A549 (cell line): ENCODE measurements at places on chromosomes 1 and 21. TPM values are rescaled to one million over a fixed set of nuclear protein-coding genes. Genes with fewer than 3 reads are reported as not detected.
A peak's percentile ranks its signal among the peaks of the same experiment; 100 is the strongest.

MCOLN3 gene
- 3.0 to 4.2 TPM (median 3.6 TPM) in 3 replicates for polyA plus RNA-seq

NGF gene
- 1.4 to 1.6 TPM (median 1.6 TPM) in 3 replicates for polyA plus RNA-seq

PUM1 gene
- polyA plus RNA-seq: 27.5 to 30.2 TPM (median 29.1 TPM) in 3 replicates

TRIM67 gene
- 0.23 to 0.50 TPM (median 0.26 TPM) in 3 replicates for polyA plus RNA-seq

SUSD4 gene
- 0.61 to 0.67 TPM (median 0.64 TPM) in 3 replicates for polyA plus RNA-seq

ADAM30 gene
- polyA plus RNA-seq: not detected in 3 replicates

RHBG gene
- polyA plus RNA-seq: 0.08 TPM in 1 of 3 replicates, not detected in the others

KISS1 gene
- not detected in 3 replicates for polyA plus RNA-seq

SIM2 gene
- 11.2 to 13.4 TPM (median 12.1 TPM) in 3 replicates for polyA plus RNA-seq

DPYD gene
- 5.1 to 5.9 TPM (median 5.3 TPM) in 3 replicates for polyA plus RNA-seq

SHE gene
- polyA plus RNA-seq: 0.01 TPM in 1 of 3 replicates, not detected in the others

ZBTB8A gene
- polyA plus RNA-seq: 2.5 to 2.7 TPM (median 2.6 TPM) in 3 replicates

KLF17 gene
- 0.22 to 0.41 TPM (median 0.40 TPM) in 3 replicates for polyA plus RNA-seq

S100A14 gene
- 0.16 to 0.21 TPM (median 0.21 TPM) in 3 replicates for polyA plus RNA-seq

- DNase-seq: no peak
These were observed 4.5 kb upstream of the ZZZ3 start for GRCh38 chr1:77686796-77687518.

DNA sequence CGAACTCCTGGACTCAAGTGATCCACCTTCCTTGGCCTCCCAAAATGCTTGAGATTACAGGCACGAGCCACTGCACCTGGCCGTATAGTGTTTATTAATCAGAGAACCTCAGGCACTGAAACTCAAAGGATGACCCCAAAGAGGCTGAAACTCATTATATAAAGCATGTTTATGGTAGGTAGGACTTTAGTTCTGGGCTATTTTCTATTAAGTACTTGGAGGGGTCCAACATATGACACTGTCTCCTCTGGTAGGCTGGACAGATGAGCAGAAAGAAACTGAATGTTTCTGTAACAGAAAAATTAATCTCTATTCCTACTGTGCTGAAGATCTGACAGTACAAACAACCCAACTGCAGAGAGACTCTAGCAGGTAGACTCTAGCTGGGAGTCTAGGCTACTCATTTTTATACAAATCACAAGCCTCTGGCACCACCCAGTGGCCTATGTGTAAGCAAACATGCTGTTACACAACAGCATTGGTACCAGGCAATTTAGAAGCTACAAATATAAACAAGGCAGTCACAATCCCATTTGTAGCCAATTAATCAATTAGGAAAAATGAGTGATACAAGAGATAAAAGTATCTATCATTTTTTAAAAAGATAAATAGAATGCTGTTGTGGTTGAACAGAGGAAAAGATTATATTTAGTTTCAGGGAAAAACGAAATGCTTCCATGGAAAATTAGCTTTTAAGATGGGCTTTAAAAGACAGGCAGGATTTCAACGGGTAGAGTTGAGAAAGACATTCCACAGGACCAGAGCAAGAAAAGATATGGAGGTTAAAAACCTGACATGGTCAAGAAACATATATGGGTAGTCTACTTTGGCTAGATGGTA is 10.4 kb downstream of the DCAF8 start:
- DNase-seq: peak; percentile 70

- no peak for DNase-seq
These were observed 14.3 kb upstream of the SPEN start for GRCh38 chr1:15833069-15833679.

- DNase-seq: no peak
These were observed 28.2 kb downstream of the CDCA8 start for GRCh38 chr1:37720231-37721130.

- no peak for DNase-seq
These were observed 140.2 kb upstream of the MAGI3 start for GRCh38 chr1:113250161-113250560.

GRCh38 chr1:109947582-109948284 is 36.8 kb upstream of the AHCYL1 start:
- DNase-seq: no peak

DNA sequence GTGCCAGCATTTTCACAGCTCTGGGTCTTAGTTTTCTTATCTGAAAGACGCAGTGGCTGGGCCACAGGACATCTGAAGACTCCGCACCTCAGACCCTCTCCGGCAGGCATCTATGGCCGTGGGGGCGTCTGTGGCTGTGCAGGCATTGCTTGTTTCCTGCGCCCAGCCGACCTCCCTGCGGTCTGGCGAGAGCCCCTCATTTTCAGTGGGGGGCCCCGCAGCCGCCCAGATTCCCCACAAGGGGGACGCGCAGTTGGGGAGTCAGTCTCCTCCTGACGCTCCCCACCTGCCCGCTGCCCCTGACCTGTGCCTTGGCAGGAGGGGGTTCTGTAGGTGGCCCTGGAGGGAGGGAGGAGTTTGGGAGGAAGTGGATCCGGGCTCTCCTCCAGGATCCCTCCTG is 3.5 kb upstream of the TFF1 start:
- no peak for DNase-seq

- no peak for DNase-seq
These were observed 73.8 kb downstream of the HSF2BP start for GRCh38 chr21:43585514-43585913.

- no peak for DNase-seq
These were observed 27.8 kb upstream of the ALDH9A1 start for GRCh38 chr1:165726169-165726568.

DNA sequence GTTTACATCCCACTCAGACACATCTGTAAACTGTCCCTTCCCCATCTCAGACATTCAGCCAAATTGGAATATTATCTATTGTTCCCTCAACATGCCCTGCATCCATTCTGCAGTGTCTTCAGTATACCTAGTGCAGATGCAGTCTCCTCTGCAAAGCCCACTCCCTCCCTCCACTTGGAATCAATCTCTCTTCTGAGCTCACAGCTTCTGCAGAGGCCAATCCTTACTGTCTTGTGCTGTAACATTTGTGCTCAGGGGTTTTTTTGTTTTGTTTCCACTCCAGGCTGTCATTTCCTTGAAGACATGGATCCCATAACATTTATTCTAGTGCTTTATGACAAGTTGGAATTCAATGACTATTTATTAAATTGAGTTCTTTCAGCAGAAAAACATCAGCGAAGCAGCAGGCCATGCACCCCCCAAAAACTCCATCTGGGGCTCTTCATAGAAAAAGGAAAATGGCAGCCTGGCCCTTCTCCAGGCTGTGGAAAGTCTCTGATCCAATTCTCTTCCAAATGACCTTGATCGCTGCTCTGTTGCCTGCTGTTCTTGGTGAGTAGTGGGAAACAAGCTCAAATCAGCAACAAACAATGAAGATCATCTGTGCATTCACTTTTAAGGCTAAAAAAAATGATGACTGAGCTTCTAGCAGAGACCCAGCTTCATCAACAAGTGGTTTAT is 8.7 kb downstream of the C4BPA start:
- no peak for DNase-seq

DNA sequence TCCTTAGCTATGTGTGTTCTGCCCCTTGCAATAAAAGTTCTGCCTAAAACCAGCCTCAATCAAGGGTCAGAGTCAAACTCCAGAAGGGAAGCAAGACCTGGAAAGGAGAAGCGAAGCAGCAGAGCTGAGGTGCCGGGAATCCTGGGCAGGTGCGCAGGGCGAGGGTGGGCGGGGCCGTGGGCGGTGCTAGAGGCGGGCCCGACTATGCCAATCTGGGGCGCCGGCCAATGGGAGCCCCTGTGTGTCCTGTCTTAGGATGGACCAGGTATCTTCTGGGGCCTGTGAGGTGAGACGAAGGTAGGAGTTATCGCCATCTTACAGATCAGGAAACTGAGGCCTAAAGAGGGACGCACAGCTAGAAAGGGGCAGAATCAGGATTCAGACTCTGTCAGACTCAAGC is 120.3 kb downstream of the PTPRU start:
- DNase-seq: no peak

DNA sequence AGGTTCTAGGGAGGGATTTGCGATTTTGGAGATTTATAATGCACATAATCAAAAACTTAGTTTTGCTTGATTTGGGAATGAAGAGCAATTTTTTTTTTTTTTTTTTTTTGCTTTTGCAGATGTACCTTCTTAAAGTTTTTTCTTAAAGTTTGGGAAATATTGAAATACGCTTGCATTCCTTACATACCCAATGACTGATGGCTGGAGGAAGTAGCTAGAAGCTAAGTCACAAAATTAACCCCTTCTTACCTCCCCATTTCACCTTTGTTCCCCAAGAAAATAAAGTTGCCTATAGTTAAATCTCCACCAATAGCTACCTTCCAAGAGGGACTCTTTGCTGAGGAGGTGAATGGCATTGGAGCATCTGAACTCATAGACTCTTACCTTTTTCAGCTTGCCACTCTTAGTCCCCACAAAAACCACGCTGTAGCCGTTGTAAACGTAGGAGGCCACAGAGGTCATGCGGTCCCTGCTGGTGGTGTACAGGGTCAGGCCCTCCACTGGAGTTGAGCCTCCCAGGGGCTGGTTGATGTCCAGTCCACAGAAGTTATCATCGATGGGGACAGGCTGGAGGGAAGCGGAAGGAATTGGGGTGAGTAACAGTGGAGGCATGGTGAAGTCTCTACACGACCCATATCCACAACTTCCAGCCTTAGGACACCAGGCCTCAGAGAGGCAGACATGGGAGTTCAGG is 34.1 kb downstream of the PLXNA2 start:
- no peak for DNase-seq

DNA sequence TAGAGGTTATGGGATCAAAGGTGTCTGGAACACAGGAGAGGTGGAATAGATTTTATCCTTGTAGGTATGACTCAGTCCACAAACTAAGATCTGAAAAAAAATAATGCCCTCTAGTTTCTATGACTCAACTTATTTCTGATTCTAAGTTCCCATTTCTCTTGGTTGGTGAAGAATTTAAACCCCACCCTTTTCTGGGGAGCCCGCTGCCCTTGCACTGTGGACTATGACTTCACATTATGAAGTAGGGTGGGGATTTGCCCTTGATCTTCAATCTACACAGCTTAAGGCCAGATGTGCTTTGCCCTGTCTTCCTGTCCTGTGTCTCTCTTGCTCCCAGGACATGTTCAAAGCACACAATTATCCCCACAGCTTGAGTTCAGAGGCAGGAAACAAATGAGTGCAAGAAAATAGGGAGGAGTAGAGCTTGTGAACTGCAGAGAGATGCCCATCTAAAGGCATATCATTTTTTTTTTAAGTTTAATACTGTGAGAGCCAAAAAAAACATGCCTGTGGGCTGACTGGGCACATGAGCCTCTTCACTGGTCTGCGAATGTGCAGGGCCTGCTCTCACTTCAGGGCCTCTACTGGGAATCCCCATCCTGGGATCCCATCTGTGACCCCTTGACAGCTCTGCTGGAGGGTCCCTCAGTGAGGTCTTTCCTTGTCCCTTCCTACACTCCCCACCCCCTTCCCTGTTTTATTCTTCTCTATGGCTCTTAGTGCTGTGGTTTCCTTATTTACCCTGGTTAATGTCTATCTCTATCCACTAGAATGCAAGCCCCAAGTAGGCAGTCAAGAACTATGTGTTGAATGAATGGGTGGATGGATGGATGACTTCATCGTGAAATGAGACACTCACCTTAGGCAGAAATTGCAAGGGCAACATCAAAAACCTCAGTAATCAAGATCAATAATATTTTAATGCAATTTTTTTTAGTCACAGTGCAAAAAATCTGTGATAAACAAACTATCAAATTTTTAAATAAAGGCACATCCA is 61.5 kb downstream of the CD58 start:
- peak; percentile 73 for DNase-seq

- DNase-seq: no peak
These were observed 4.2 kb downstream of the SPSB1 start for GRCh38 chr1:9296850-9297249.

GRCh38 chr1:62437273-62437940 is 558 bp downstream of the USP1 start:
- no peak for DNase-seq

- DNase-seq: no peak
These were observed 3.9 kb downstream of the DCST2 start for GRCh38 chr1:155029513-155030242.

DNA sequence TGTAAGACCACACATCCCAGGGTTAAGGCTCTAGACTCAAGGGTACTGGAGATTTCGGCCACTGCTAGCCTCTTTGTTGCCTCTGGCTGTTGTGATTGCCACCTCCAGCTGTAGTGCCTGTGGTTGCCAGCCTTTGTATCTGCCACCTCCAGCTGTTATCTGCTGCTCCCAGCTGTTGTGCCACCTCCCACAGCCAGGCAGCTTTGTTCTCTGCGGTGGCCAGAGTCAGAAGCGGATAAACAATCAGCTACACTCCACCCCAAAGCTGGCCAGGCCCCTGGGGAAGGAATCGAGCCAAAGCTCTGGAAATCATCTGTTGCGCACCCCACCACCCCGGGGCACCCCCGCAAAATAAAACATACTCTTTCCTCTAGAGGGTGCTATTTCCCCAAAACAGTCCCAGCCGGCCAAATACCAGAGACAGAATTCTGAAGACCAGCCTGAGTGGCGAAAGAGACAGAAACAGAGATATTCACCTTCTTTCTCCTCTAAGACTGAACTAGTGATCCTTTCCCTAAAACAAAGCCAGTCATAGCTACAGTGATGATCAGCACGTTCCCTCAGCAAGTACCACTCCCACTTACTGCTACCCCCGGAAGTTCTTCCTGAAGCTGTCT is 14.8 kb upstream of the PIGM start:
- peak; percentile 75 for DNase-seq

GRCh38 chr1:206754011-206754410 is 16.6 kb upstream of the IL19 start:
- no peak for DNase-seq

- no peak for DNase-seq
These were observed 3.0 kb downstream of the GGPS1 start for GRCh38 chr1:235331401-235331800.

DNA sequence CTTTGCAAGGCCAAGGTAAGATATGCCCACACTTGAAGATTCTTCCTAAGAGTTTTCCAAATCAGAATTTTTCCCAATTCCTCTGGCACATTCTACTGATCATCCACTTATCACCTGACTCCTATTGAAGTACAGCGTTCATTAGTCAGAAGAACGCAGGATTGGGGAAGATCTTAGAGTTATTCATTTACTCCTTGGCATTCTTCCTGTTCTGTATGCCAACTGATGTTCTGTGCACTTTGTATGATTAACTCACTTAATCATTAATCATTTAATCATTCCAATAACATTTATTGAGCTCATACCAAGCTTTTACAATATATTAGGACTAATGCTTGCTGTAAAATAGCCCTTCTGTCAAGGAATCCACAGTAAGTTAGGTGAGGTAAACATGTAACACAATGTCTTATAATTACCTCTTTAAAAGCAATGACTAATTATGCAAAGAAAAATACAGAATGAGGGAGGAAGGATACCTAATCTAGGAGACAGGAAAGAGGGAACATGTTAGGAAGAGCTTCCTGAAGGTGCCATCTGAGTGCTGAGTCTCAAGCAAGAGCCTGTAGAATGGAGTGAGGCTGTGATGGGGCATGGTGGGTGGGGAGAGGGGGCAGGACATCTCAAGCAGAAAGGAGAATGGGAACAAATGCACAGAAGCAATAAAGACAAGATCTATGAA is 71.1 kb upstream of the DPT start:
- DNase-seq: peak; percentile 31

GRCh38 chr1:19153169-19153568 is 56.9 kb downstream of the UBR4 start:
- DNase-seq: peak; percentile 2

DNA sequence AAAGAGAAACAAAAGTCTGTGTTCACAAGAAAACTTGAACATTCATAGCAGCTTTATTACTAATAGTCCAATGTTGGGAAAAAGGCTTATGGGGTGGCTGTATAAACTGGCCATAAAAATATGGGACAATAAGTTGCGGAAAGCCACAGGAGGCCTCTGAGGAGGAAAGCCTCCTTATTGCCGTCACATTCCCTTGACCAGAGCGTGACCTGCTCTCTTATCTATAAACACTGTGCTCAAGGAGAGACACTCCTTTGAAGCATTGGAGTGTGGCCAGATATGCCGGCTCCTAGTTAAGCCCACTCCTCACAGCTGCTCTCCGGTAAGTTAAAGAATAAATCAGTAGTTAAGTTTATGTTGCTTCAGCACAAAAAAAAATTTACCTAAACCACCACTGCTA is 19.7 kb downstream of the OR6Y1 start:
- DNase-seq: no peak
